ENCODE measurements at places on chromosomes 4 and X.

DNA sequence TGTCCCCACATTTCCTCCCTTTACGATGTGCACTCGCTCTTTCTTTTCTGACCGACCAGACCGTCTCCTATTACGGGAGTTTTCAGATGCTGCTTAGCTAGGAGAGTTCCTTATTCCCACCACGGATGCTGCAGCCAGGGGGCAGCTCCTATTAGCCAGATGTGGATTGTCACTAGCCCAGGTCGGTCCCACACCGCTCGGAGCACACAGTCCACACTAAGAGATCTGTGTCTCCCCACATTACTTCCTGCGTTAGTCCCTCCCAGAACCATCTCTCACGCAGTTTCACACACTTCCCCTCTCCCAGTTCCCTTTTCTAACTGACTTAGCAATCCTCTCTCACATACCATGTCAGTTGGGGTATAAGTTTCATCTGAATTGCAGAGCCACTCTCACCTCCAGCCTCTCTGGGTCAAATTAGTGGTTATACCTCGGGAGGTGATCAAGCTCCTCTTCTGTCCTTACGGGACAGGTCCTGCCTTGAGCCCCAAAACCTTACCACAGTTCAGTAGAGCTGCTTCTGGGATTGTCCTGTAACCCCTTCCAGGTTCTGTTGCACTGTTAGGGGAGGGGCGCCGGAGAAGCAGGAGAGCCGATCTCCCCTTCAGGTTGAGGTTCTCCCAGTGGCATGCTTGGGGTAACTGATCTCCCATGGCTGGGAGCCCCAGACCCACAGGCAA, 28.2 kb downstream of the SULT1E1 start:
- no peak for DNase-seq

DNA sequence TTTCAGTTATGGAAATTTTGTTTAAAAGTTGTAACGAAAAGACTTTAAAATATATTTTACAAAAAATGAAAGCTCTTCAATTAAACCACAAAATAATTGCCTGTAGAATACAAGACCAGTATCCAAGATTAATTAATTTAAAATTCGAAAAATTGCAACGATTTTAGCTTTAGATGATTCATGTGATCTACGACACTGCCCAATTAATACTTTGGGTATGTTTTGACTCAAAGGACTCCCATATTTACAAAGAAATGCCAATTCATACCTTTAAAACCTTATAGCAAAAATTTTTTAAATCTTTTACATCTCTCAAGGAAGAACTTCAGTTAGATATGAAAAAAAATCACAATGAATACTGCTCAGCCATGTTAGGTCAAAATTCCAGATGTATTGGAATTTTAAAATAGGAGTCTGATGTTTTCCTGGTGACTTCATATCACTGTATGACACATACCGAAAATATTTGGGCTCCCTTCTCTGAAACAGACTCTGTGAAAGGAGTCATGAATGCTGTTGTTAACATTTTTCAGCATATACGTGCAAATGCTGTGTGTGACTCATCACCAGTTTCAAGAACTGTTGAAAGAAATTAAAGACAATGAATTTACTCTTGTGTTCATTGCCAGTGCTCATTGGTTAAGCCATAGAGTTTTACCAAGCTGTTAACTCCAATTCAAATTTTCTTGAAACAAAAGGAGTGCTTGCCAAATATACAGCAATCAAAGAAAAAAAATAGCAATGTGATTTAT, 13.8 kb upstream of the SMS start:
- no peak for DNase-seq

DNA sequence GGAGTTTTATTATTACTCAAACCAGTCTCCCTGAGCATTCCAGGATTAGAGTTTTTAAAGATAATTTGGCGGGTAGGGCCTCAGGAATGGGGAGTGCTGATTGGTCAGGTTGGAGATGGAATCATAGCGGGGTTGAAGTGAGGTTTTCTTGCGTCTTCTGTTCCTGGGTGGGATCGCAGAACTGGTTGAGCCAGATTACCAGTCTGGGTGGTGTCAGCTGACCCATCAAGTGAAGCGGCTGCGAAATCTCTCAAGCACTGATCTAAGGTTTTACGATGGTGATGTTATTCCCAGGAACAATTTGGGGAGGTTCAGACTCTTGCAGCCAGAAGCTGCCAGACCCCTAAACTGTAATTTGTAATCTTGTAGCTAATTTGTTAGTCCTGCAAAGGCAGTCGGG, 25.1 kb upstream of the SETD7 start:
- DNase-seq = no peak

- no peak for DNase-seq
Observed at GRCh38 chr4:1274871-1275270, 14.8 kb upstream of the MAEA start.

All from activated naive CD4-positive, alpha-beta T cell (primary cell).